ENCODE measurements at places on chromosomes 13 and 19. TPM values are rescaled to one million over a fixed set of nuclear protein-coding genes. Genes with fewer than 3 reads are reported as not detected.

The CLC gene
- not detected for total RNA-seq

The NANOS3 gene
- not detected for total RNA-seq

The COL4A1 gene
- total RNA-seq, result 1,500 TPM

The CFAP97D2 gene
- not detected for total RNA-seq

The CD177 gene
- not detected for total RNA-seq

The RASGRP4 gene
- total RNA-seq, result not detected

The CELF5 gene
- total RNA-seq, result 1.3 TPM

The KLK2 gene
- not detected for total RNA-seq

Measured in cardiac atrium fibroblast (primary cell).